ENCODE measurements at places on chromosomes 1 and 21.

DNA sequence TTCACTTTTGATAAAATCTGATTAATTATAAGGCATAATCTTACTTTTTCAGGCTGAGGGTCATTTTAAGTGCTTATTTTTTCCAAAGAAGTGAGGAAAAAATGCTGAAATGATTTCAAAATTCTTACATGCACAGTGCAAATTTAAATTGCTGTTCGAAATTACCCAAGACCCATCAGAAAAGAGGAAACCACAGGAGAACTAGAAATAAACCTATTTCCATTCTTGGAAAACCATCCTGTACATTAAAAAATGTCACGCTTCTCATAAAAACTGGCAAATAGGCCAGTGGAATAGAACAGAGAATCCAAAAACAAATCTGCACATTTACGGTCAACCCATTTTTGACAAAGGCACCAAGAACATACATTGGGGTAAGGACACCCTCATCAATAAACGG, 414.9 kb downstream of the SMYD3 start:
- DNase-seq: no peak

GRCh38 chr1:202880961-202881460, 7.9 kb downstream of the RABIF start:
- DNase-seq: no peak

DNA sequence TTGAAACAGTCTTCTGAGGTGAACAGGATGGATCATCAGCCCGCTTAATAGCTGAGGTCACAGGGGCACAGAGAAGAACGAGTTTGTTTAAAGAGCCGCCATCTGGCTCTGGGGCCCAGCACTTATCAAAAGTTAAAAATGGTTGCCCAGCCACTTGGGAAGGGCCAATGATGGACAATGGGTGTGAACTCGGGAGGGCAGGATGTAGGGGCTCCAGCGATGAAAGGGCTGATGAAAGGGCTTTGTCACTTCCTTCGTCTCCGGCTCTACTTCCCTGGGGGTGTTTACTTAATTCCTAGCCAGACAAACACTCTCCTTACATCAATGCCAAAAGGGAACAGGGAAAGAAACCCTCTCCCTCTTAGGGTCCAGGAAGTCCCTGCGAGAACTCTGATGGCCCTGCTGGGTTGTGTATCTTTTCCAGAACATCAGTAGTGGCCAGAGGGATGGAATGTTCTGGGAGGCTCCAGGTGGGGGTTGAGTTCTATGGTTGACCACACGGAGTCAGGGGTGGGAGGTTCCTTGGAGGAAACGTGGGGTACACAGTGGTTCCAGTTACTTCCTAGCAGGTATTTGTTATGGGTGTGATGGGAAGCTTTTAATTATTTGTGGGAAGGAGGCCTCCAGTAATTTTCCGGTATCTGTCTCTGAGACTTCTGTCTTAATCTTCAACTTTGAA, 9.0 kb upstream of the ABCG1 start:
- no peak for DNase-seq

DNA sequence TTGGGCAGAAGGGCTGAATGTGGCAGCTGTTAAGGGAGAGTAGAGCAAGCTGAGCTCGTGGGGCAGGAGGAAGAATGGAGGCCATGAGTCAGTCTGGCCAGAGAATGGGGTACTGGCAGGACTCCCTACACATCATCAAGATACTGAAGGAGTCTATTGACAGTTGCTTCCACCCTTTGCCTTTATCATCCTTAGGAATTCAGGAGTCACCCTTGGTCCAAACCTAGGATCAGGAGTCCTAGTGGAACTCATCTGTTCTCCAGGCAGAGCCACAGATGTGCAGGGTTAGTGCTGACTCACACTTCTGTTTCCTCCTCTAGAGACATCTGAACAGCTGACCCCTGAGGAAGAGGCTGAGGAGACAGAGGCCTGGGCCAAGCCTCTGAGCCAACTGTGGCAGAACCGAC, 18.7 kb upstream of the ST3GAL3 start:
- no peak for DNase-seq
